ENCODE measurements at places on chromosomes 13 and 19.

DNA sequence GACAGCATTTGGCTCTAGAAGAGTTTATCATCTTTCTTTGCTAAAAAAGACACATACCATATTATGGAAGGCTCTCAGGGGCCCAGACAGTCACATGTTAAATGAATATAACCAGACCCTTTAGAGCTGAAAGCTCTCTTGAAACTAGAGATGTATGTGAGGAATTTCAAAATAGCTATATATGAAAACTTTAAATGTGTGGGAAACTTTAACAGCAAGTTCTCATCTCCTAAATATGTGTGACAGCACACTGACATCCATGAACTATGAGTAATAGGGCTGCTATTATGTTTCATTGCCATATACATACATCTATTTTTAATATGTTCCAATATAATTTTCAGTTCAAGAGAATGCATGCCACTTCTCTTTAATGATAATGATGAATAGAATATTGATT lies 509.5 kb downstream of the GPC6 start:
- no peak for DNase-seq

DNA sequence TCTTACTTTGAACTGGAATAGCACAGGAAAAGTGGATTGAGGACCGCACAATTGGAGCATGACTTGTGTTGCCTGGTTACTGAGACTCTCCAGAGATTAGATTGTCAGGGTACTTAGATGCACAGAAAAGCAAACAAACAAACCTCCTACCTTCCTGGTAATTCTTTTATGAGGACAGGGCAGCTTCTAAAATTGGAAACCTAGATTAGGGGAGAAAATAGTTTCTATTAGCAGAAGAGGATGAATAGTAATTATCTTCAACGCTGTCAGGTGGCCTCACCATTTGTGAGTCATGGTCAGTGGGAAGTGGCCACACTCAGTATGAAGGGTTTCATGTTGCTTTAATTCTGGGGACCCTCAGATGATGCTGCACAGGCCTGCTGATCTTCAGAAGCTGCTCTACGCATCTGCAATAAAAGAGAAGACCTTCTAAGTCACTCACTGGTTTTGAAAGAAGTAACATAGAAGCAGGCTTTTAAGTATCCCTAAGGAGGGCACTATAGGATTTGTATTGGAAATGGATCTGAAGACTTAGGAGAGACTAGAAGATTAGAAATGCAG lies 106.8 kb downstream of the LACC1 start:
- DNase-seq: no peak

GRCh38 chr13:72960114-72960513 lies 98.7 kb upstream of the KLF5 start:
- DNase-seq: no peak

GRCh38 chr13:37493775-37494174 lies 104.8 kb downstream of the POSTN start:
- DNase-seq: no peak

- DNase-seq: peak; percentile 35
Measured at GRCh38 chr19:10718205-10719196, 622 bp downstream of the DNM2 start.

DNA sequence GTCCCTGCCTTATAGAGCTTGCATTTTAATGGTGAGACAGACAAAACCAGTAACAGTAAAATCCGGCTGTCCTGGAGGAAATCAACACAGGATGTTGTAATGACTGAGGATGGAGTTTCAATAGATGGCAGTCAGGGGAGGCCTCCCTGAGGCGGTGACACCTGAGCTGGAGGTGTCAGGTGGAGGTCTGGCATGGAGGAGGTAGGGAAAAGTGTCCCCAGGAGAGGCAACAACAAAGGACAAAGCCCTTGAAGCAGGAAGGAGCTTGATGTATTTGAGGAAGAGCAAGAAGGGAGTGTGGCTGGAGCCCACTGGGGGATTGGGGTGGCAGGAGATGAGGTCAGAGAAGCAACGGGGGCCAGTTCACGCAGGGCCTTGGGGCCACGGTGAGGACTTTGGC lies 7.8 kb downstream of the GRIN2D start:
- no peak for DNase-seq

DNA sequence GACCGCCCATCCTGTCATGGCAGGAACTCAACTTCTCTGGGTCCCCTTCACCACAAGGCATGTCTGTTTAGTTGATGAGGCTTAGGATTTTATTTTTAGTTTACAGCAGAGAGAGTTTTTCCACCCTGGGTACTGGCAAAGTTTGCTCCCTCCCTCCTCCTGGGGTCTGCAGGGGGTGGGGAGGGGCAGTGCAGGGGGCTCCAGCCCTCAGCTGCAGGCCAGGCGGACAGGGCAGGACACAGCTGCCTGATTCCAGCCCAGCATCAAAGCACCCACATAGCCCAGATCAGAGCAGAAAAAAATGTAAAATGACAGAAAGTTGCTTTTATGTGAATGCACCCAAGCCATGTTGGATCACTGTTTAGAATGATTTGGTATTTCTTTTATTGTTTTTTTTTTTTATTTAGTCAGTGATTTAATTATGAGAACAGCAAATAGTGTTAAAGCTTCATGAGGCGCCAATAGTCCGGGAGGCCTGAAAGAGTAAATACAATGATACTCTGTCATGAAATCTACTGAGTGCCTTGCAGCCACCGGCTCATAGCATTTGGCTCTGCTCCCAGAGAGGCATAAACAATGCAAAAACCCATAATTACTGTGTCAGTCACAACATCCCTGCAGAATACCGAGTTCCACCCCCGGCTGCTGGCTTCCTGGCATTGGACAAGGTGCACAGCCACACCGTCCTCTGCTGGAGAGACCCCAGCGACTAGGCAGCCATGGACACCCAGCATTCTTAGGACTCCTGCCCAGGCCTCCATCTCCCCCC lies 923.5 kb downstream of the UQCRFS1 start:
- no peak for DNase-seq

- DNase-seq: no peak
Measured at GRCh38 chr13:41500511-41500910, 43.2 kb downstream of the RGCC start.
